Activated T-cell treated with anti-CD3 and anti-CD28 coated beads, Interleukin-2, amount 50 U/mL, for 72 hours (primary cell): ENCODE measurements at places on chromosomes 16 and 17. TPM values are rescaled to one million over a fixed set of nuclear protein-coding genes. Genes with fewer than 3 reads are reported as not detected.

GRCh38 chr17:82243648-82244412, 15.0 kb downstream of the SLC16A3 start:
- DNase-seq = no peak
- no peak overlapping the region for H3K4me3 ChIP-seq
- no peaks in the 10 kb centered on the region for H3K27me3 ChIP-seq

DNA sequence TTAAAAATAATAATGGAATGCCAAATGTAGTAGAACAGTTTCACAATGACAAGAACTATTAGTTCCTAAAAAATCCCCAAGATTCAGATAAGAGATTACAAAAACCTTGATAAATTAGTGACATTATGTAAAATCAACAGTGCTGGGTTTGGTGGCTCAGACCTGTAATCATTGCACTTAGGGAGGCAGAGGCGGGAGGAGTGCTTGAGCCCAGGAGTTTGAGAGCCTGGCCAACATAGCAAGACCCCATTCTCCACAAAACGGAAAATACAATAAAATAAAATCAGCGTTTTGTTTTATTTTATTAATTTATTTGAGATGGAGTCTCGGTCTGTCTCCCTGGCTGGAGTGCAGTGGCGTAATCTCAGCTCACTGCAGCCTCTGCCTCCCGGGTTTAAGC, 4.1 kb downstream of the CARD14 start:
- H3K27me3 ChIP-seq = peaks cover 11% of the 10 kb centered on the region
- H3K27ac ChIP-seq = no peak overlapping the region
- no peak overlapping the region for H3K4me3 ChIP-seq
- DNase-seq = no peak
- no peaks in the 10 kb centered on the region for H3K4me1 ChIP-seq
- no peaks in the 10 kb centered on the region for H3K36me3 ChIP-seq

DNA sequence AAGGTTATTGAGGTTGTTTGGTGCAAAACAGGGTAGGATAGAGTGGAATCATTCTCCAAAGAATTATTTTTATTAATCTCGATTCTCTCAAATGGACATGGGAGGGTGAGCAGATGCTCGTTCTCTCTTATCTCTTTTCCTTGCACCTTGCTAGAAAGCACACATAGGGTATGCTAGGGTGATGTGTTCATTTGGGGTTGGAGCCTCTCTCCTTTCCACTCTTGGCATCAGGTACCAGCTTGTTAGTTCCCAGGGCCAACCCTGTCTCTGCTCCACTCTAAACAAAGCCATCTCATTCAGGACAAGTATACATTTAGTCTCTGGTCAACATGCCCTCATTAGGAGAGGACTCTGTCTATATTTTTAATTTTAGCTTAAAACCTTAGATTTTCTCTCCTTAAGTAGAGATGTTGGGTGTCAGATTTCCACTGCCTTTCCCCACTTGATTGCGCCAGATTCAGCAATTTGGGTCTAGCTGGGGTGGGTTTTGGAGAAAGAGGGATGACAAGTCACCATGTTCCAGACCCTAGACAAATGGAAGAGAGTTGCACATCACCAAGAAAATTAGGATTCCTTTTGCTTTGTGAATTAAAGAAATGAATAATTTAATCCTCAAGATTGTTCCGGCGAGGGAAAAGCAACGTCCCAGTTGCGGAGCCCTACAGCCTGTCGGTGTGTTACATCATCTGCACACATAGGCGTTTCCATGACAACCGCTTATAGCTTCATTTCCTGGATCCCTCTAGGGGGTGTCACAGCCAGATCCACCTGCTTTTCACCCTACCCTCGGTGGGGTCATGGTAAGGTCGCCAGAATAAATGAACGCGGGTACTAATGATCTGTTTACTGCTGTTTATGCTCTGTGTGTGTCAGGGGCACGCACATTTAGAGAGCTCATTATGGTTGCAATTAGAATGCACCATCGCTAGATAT, 41.6 kb downstream of the SNX11 start:
- no peaks in the 10 kb centered on the region for H3K36me3 ChIP-seq
- peaks cover 12% of the 10 kb centered on the region for H3K4me1 ChIP-seq
- no peak overlapping the region for H3K27ac ChIP-seq
- H3K27me3 ChIP-seq = no peaks in the 10 kb centered on the region
- H3K4me3 ChIP-seq = no peak overlapping the region

GRCh38 chr16:50802000-50802399, 60.1 kb downstream of the CYLD start:
- no peak for DNase-seq
- H3K27ac ChIP-seq = peak overlapping the region; percentile 42
- no peak overlapping the region for H3K4me3 ChIP-seq

- H3K4me1 ChIP-seq = no peaks in the 10 kb centered on the region
- no peak for DNase-seq
- H3K4me3 ChIP-seq = no peak overlapping the region
- H3K27ac ChIP-seq = no peak overlapping the region
- H3K27me3 ChIP-seq = no peaks in the 10 kb centered on the region
These were observed 4.1 kb upstream of the MSLN start for GRCh38 chr16:756428-756827.

GRCh38 chr16:87706278-87707000, 59.3 kb downstream of the KLHDC4 start:
- no peak overlapping the region for H3K27ac ChIP-seq
- no peak overlapping the region for H3K4me3 ChIP-seq
- H3K36me3 ChIP-seq = no peaks in the 10 kb centered on the region
- H3K27me3 ChIP-seq = no peaks in the 10 kb centered on the region
- no peak for DNase-seq
- peaks cover 25% of the 10 kb centered on the region for H3K4me1 ChIP-seq

- peaks cover 7% of the 10 kb centered on the region for H3K27me3 ChIP-seq
- peaks cover 14% of the 10 kb centered on the region for H3K4me1 ChIP-seq
- H3K36me3 ChIP-seq = no peaks in the 10 kb centered on the region
- peak; percentile 54 for DNase-seq
- H3K27ac ChIP-seq = no peak overlapping the region
These were observed 1.9 kb downstream of the GPR142 start for GRCh38 chr17:74369221-74369620.

GRCh38 chr17:75764417-75764710, 628 bp downstream of the GALK1 start:
- no peaks in the 10 kb centered on the region for H3K27me3 ChIP-seq
- H3K4me1 ChIP-seq = peaks cover 19% of the 10 kb centered on the region
- peak overlapping the region; percentile 93 for H3K4me3 ChIP-seq
- H3K27ac ChIP-seq = peak overlapping the region; percentile 75
- DNase-seq = no peak

DNA sequence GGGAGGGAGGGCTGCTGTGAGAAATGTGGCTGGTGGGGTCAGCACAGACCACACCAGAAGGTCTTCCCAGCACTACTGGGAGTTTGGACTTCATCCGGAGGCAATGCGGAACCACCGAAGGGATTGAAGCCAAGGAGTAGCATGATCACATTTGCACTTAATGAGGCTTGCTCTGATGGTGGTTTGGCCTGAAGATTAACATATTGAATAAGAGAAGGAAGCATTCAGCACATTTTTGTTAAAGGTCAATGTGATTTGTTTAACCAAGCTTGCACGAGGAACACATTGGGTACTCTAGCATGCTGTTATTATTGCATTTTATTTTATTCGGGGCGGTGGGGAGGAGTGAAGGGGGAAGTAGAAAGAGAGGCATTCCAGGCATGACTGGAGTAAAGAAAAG, 378.6 kb downstream of the UTP18 start:
- no peak for DNase-seq
- no peak overlapping the region for H3K27ac ChIP-seq
- H3K4me1 ChIP-seq = no peaks in the 10 kb centered on the region
- peaks cover 19% of the 10 kb centered on the region for H3K27me3 ChIP-seq
- no peaks in the 10 kb centered on the region for H3K36me3 ChIP-seq
- H3K4me3 ChIP-seq = no peak overlapping the region

CES5A gene
- not detected for total RNA-seq

DNA sequence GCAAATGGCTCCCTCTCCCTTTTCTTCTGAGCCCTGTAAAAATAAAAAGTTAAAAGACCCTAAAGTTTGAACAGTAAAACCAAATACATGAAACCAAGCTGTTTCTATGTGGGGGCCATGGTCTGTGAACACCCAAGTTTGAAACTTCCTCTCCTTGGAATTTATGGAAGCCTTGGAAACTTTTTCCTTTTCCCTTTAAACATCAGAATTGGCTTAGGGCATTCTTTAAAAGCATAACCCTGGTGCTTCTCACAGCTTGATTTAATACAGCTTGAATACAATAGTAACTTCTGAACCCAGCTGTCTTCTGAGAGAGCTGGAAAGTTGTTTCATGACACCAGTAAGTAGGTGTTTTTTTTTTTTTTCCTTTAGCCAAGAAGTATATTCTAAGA, 26.5 kb downstream of the NKD1 start:
- no peaks in the 10 kb centered on the region for H3K27me3 ChIP-seq
- no peak overlapping the region for H3K4me3 ChIP-seq
- DNase-seq = no peak
- H3K4me1 ChIP-seq = peaks cover 5% of the 10 kb centered on the region

GRCh38 chr17:28131599-28131998, 89.1 kb downstream of the NLK start:
- no peak overlapping the region for H3K4me3 ChIP-seq
- no peak overlapping the region for H3K27ac ChIP-seq
- no peaks in the 10 kb centered on the region for H3K36me3 ChIP-seq

GRCh38 chr16:82033006-82033405, 2.0 kb upstream of the HSD17B2 start:
- H3K36me3 ChIP-seq = no peaks in the 10 kb centered on the region
- no peak overlapping the region for H3K4me3 ChIP-seq
- H3K27me3 ChIP-seq = peaks cover 21% of the 10 kb centered on the region

GRCh38 chr16:81657781-81658180, 121.3 kb upstream of the PLCG2 start:
- H3K36me3 ChIP-seq = peaks cover 3% of the 10 kb centered on the region
- DNase-seq = no peak
- H3K4me3 ChIP-seq = no peak overlapping the region
- H3K4me1 ChIP-seq = no peaks in the 10 kb centered on the region
- H3K27ac ChIP-seq = no peak overlapping the region
- H3K27me3 ChIP-seq = no peaks in the 10 kb centered on the region

ALOX15B gene
- 0.14 TPM for total RNA-seq

DNA sequence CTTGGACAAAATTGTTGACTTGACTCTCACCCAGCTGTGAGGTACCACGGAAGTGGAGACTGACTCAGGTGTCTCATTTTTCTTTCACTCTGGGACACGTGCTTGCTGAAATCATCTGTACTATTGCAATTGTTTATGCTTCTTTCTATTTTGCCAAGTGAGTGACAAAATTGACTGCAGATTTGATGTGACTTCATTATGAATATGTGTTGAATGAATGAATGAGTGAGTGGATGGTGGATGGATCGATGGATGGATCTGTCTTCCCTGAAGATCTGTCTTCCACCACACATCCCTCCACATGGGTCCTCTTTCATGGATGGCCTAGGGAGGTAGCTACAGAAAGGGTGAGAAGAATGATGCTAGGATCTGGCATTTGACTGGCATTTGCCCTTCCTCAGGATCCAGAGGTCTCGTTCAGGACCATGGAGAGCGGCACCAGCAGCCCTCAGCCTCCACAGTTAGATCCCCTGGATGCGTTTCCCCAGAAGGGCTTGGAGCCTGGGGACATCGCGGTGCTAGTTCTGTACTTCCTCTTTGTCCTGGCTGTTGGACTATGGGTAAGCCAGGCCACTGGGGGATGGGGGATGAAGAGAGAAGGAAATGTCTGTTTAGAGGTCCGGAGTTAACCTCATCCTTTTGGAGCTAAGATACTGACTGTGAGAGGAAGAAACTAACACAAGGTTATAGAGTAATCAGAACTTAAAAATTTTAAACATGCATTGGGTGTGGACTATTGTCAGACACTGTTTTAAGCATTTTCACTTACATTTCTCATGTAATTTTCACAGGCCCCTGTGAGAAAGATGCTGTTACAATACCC, 12.7 kb downstream of the SLC5A11 start:
- no peak overlapping the region for H3K27ac ChIP-seq
- peaks cover under 1% of the 10 kb centered on the region for H3K4me1 ChIP-seq
- no peaks in the 10 kb centered on the region for H3K36me3 ChIP-seq

DNA sequence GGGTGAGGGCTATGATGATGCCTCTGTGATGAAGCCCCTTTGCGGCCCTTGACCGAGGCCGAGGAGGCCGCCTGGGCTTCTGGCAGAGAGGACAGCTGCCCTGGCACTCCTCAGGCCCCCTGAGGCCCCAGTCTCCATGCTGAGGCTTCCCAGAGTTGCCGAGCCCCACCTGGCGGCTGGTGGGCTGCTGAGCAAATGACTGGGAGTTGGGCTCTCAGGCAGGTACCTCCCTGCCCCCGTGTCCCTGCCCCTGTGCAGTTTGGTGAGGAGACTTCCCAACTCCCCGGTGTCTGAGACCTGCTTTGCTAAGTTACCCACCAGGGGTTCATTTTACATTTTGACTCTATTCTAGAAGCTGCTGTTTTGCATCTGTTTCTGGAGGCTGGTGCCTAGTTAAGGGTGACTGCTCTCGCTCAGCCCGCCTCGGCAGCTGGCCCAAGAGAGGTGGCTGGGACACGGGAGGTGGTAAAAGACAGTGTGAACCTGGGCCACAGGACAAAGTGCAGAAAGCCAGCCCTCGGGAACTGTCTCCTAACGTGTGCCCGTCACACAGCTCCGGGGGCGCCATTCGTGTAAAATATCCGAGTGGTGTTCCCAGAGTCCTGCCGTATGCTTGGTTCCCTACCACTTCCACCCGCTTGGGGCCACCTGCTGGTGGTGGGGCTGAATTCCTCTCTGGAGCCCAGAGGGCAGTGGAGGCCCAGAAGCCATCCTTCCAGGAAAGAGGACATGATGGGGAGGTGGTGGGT, 134.5 kb downstream of the RAB11FIP4 start:
- H3K36me3 ChIP-seq = no peaks in the 10 kb centered on the region
- H3K27me3 ChIP-seq = no peaks in the 10 kb centered on the region
- H3K27ac ChIP-seq = no peak overlapping the region
- no peak overlapping the region for H3K4me3 ChIP-seq
- H3K4me1 ChIP-seq = no peaks in the 10 kb centered on the region

KRT9 gene
- not detected for total RNA-seq

PIPOX gene
- 13.7 TPM for total RNA-seq

KIAA0513 gene
- total RNA-seq = 10.6 TPM

DNA sequence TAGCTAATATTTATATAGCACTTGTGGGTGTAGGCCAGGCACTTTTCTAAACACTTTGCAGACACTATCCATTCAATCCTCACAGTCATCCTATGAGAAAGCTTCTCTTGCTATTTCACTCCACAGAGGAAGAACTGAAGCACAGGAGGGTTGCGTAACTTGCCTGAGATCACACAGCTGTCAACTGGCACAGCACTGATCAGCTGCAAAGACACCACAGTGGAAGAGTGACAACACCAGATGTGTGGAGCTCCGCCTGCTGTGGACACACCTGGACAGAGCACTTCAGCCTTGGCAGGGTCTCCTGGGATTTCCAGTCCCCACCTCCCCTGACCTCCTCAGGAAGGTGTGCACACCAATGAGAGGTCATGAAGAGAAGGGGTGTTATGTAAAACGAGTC, 13.3 kb upstream of the CNEP1R1 start:
- H3K36me3 ChIP-seq = no peaks in the 10 kb centered on the region
- no peaks in the 10 kb centered on the region for H3K27me3 ChIP-seq
- no peaks in the 10 kb centered on the region for H3K4me1 ChIP-seq
- no peak overlapping the region for H3K4me3 ChIP-seq
- no peak for DNase-seq
